ENCODE measurements at places on chromosomes 7 and 10.

GRCh38 chr7:154644366-154644765 is 358.6 kb downstream of the PAXIP1 start:
- H3K4me1 ChIP-seq = no peaks in the 10 kb centered on the region
- H3K36me3 ChIP-seq = no peaks in the 10 kb centered on the region
- no peak overlapping the region for H3K27ac ChIP-seq
- DNase-seq = no peak

DNA sequence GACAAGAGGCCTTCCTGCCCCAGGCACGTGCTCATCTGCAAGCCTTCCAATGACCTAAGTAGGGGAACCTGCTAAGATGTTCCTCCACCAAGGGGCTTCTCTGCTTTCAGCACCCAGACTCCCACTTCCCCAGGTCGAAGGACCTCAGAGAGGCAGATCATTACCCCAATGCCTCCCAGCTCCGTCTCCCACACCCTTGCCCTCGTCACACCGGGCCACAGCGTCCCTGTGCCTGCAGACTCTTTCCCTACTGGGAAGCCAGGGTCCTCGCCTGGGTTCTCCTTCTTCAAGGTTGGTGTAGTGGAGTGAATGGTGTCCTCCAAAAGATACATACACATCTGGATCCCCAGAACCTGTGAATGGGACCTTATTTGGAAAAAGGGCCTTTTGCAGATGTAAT is 151.9 kb downstream of the UBE2H start:
- no peak overlapping the region for H3K4me3 ChIP-seq
- H3K27ac ChIP-seq = no peak overlapping the region
- H3K36me3 ChIP-seq = no peaks in the 10 kb centered on the region
- no peaks in the 10 kb centered on the region for H3K27me3 ChIP-seq
- DNase-seq = no peak

GRCh38 chr7:2373646-2374045 is 19.0 kb downstream of the EIF3B start:
- H3K36me3 ChIP-seq = peaks cover 14% of the 10 kb centered on the region
- no peak overlapping the region for H3K27ac ChIP-seq
- H3K4me3 ChIP-seq = no peak overlapping the region
- no peaks in the 10 kb centered on the region for H3K27me3 ChIP-seq
- peaks cover 12% of the 10 kb centered on the region for H3K4me1 ChIP-seq
- no peak for DNase-seq

GRCh38 chr7:66206119-66206933 is 1.2 kb downstream of the TPST1 start:
- H3K4me1 ChIP-seq = no peaks in the 10 kb centered on the region
- DNase-seq = no peak
- no peaks in the 10 kb centered on the region for H3K27me3 ChIP-seq
- no peaks in the 10 kb centered on the region for H3K36me3 ChIP-seq

- H3K27ac ChIP-seq = no peak overlapping the region
- no peak for DNase-seq
- H3K27me3 ChIP-seq = no peaks in the 10 kb centered on the region
- H3K36me3 ChIP-seq = no peaks in the 10 kb centered on the region
- no peaks in the 10 kb centered on the region for H3K4me1 ChIP-seq
Observed at GRCh38 chr7:90453259-90453891, 16.1 kb upstream of the PTTG1IP2 start.

- no peaks in the 10 kb centered on the region for H3K4me1 ChIP-seq
- no peaks in the 10 kb centered on the region for H3K27me3 ChIP-seq
- H3K4me3 ChIP-seq = no peak overlapping the region
- no peak overlapping the region for H3K27ac ChIP-seq
Observed at GRCh38 chr10:71582506-71583475, 136.8 kb downstream of the C10orf105 start.

DNA sequence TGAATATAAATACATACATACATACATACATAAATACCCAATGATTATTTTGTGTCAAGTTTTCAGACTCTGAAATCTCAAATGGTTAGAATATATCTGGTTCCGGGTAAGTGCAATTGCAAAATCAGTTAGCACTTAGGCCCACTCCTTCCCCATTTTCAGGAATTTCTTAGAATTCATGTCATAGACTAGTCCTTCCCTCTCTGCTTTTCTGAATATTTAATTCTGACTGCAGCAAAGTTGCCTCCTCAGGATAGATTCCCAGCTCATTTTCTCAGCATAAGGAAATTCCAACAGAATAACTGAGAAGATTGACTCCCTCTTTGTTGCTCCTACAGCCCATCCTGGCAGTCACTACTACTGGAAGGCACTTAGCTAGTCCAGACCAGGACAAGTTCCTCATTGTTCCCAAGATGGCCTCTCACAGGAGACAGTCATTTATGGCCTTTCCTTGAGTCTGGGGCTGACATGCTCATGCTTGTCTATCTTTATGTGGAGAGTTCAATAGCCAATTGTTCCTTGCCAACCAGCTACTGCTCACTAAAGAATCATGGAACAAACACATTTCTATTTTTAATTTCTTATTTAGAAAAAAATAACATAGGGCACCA is 142.9 kb upstream of the ITGB1 start:
- no peak overlapping the region for H3K27ac ChIP-seq
- no peaks in the 10 kb centered on the region for H3K4me1 ChIP-seq
- DNase-seq = no peak
- H3K4me3 ChIP-seq = no peak overlapping the region
- no peaks in the 10 kb centered on the region for H3K36me3 ChIP-seq
- no peaks in the 10 kb centered on the region for H3K27me3 ChIP-seq

GRCh38 chr7:69630292-69630691 is 32.0 kb downstream of the AUTS2 start:
- H3K4me1 ChIP-seq = no peaks in the 10 kb centered on the region
- peak overlapping the region; percentile 45 for H3K27ac ChIP-seq
- H3K4me3 ChIP-seq = no peak overlapping the region

GRCh38 chr7:148587076-148587475 is 3.5 kb upstream of the C7orf33 start:
- H3K27ac ChIP-seq = no peak overlapping the region
- no peaks in the 10 kb centered on the region for H3K27me3 ChIP-seq
- no peak overlapping the region for H3K4me3 ChIP-seq
- H3K36me3 ChIP-seq = no peaks in the 10 kb centered on the region

DNA sequence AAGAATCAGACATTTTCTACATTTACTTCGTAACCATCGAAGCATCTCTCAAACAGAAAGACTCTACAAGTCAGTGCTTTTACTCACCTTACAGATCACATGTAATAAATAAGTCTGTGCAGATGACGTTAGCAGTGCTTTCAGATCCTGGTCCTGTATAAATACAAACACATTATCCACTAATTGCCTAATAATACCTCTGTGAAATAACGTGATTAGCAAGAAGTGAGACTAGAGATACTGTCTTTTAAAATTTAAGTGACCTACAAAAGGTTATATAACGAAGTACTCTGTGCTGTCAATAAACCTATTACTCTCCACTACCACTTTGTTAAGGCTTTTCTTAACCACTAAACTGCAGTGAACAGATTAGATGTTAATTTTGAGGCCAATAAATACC is 246.9 kb downstream of the NSUN6 start:
- DNase-seq = no peak
- H3K36me3 ChIP-seq = no peaks in the 10 kb centered on the region
- H3K27me3 ChIP-seq = no peaks in the 10 kb centered on the region
- no peak overlapping the region for H3K4me3 ChIP-seq

DNA sequence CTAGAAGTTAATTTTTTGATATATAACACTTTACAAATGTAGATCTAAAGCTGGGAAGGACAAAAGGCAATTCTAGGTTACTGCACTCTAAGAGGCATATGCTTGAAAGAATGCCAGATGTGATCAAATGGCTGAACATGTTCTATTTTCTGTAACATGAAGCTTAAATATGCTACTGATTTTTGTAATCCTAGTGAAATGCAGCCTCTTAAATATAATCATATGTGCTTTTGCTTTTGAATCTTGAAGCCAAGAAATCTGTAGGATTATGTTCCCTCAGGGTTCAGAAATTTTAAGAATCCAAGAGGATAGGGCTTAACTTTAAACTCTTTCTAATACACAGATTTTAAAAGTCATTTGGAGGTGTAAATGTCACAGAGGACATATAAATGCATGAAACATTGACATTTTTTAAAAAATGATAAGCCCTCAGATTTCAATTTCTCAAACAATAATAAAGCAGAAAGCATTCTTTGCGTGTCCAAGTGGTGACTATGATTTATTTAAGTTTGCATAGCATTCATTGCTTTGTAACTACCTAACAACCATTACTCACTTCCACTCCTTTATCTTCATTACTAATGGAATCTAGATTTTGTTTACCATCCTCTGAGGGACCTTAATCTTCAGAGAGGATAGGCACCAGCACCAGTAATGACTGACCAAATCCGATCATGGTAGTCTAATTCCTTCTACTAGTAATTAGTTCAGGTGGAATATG is 170.4 kb downstream of the MAGI2 start:
- no peak overlapping the region for H3K4me3 ChIP-seq
- H3K27me3 ChIP-seq = no peaks in the 10 kb centered on the region
- no peak overlapping the region for H3K27ac ChIP-seq
- no peaks in the 10 kb centered on the region for H3K36me3 ChIP-seq
- H3K4me1 ChIP-seq = no peaks in the 10 kb centered on the region

- no peaks in the 10 kb centered on the region for H3K36me3 ChIP-seq
- no peak for DNase-seq
- H3K4me1 ChIP-seq = peaks cover 4% of the 10 kb centered on the region
- H3K27me3 ChIP-seq = no peaks in the 10 kb centered on the region
- H3K4me3 ChIP-seq = no peak overlapping the region
Observed at GRCh38 chr7:17654940-17655339, 285.4 kb downstream of the SNX13 start.

GRCh38 chr7:69956541-69956940 is 358.3 kb downstream of the AUTS2 start:
- H3K27me3 ChIP-seq = no peaks in the 10 kb centered on the region
- H3K4me3 ChIP-seq = no peak overlapping the region
- no peaks in the 10 kb centered on the region for H3K36me3 ChIP-seq
- no peaks in the 10 kb centered on the region for H3K4me1 ChIP-seq

GRCh38 chr7:2894118-2894940 is 50.2 kb upstream of the GNA12 start:
- H3K4me1 ChIP-seq = no peaks in the 10 kb centered on the region
- H3K27ac ChIP-seq = no peak overlapping the region
- no peak for DNase-seq
- H3K36me3 ChIP-seq = no peaks in the 10 kb centered on the region
- no peaks in the 10 kb centered on the region for H3K27me3 ChIP-seq

- peak overlapping the region; percentile 76 for H3K4me3 ChIP-seq
- peak; percentile 82 for DNase-seq
- H3K27ac ChIP-seq = peak overlapping the region; percentile 96
- no peaks in the 10 kb centered on the region for H3K27me3 ChIP-seq
Observed at GRCh38 chr7:151088856-151089699, 2.8 kb downstream of the AGAP3 start.

- no peaks in the 10 kb centered on the region for H3K4me1 ChIP-seq
- H3K27ac ChIP-seq = no peak overlapping the region
- no peak for DNase-seq
- H3K27me3 ChIP-seq = no peaks in the 10 kb centered on the region
Observed at GRCh38 chr7:88132725-88133124, 87.1 kb downstream of the SRI start.

DNA sequence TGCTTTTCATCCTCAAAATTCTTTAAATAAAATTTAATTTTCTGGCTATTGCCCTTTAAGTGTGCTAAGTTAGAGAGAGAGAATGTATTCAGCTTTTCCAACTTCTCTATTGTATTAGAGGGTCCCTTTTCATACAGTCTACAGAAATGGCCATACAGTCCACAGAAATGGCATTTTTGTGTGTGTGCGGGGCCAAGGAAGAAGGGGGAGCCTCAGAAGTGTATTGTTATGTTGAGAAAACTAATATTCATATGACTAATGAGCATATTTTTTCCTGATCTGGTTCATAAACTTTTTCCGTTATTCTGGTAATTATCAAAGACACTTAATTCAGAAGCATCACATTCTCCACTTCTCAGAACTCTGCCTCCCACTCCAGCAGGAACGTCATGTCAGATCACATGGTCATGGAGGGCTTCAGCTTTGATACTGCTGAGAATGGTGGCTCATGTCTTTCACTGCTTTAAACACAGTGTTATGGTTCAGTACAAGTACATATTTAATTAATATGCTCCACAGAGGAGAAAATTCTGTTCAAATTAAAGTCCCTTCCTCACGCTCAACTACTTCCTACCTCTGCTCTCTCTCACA is 37.1 kb downstream of the ELMO1 start:
- DNase-seq = no peak
- no peaks in the 10 kb centered on the region for H3K27me3 ChIP-seq
- H3K4me3 ChIP-seq = no peak overlapping the region
- peaks cover 5% of the 10 kb centered on the region for H3K4me1 ChIP-seq
- H3K27ac ChIP-seq = no peak overlapping the region

GRCh38 chr10:127017541-127018297 is 112.5 kb downstream of the DOCK1 start:
- no peaks in the 10 kb centered on the region for H3K4me1 ChIP-seq
- no peak overlapping the region for H3K27ac ChIP-seq
- no peak for DNase-seq
- no peak overlapping the region for H3K4me3 ChIP-seq

DNA sequence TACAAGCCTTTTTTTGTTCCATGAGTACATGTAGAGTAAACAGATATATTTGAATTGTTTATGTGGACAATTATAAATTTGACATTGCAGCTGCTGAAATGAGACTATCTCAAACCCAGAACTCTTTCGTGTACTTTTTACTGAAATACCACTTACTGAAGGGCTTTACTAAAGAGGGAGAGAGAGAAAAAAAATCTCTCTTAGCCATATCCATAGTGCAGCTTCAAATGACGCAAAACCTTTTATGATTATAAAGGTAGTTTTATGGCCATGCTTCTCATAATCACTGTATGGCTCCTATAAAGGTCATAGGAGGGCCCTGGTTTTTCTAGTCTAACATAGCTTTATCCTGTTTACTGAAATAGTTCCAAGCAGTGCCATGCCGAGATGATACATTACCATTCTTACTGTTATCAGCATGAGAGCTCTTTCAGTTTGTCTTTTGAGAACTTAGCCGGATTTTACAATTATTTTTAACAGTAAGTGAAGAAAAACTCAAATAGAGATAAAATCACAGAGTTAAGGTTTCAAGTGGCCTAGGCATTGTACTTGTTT is 35.1 kb downstream of the KCND2 start:
- no peaks in the 10 kb centered on the region for H3K36me3 ChIP-seq
- H3K27ac ChIP-seq = no peak overlapping the region
- H3K27me3 ChIP-seq = no peaks in the 10 kb centered on the region

DNA sequence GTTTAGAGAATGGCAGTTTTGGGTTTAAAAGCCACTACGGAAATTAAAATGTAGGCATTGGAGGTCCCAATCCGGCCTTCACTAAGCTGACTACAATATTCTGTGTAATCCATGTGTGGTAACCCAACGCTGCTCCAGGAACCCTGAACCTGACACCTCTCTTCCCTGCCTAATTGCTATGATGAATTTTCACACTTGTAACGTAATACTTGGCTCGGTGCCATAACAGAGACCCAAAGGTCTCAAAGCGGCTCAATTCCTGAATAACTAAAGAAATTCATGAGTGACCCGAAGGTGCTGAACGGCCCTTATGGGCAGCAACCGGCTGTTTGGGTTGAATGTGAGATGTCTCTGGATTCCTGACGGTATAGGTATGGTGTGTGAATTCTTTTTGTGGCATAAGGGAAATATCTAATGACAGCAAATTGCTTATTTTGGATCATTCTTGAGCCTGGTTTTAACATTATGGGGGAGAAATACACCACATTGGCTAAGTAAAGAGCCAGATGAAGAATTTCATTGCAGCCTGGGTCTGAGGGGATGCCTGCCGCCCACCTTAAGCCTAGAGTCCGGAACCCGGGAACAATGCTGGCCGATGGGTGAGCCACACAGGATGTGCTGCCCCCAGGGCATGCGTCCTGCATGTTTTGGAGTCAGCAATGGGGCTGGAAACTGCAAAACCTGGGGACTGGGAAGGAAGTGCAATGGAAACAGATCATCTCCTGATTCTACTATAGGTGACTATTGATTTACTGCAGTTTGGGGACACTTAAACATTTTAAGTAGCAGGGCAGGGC is 69.7 kb upstream of the FZD8 start:
- no peaks in the 10 kb centered on the region for H3K36me3 ChIP-seq
- DNase-seq = no peak
- H3K27ac ChIP-seq = no peak overlapping the region
- H3K4me1 ChIP-seq = no peaks in the 10 kb centered on the region
- no peaks in the 10 kb centered on the region for H3K27me3 ChIP-seq
